Uterus (tissue), 4 donors: ENCODE measurements at places on chromosomes 7 and 10. TPM values are rescaled to one million over a fixed set of nuclear protein-coding genes. Genes with fewer than 3 reads are reported as not detected.

The EPHB4 gene
- total RNA-seq: 374 TPM

- no peak overlapping the region for H3K27ac ChIP-seq
- DNase-seq: no peak
- H3K4me1 ChIP-seq: no peaks in the 10 kb centered on the region
- H3K4me3 ChIP-seq: no peak overlapping the region
- no peaks in the 10 kb centered on the region for H3K27me3 ChIP-seq
Observed at GRCh38 chr7:155746188-155746587, 66.1 kb downstream of the SHH start.

DNA sequence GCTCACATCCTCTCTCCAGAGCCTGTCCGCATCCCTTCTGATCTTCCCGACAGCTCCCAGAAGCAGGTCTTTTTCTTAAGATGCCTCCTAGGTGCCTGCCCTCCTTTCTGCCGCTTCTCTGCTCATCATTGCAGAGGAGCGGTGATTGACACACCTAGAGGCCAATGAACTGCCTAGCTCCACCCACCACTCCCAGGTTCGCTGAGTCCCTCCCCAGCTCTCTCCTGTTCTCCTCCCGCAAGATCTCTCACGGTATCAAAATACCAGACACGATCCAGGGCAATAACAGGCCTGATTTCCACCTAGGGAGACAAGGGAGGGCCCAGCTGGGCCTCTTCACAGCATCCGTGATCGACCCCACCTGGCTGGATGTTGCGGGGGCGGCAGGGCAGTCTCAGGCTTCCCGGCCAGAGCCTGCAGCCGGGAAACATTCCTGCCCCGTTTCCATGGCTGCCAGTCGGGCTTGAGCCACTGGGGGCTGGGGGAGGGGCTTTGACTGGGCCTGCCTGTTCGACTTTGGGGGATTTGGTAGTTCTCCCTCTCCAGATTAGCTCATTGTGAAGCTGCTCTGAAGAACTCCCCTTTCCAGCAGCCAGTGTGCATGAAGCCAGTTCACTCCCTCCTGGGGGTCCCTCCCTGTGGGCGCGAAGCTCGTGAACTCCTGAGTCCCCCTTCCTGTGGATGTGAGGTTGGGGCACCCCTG lies 373.5 kb downstream of the RPS24 start:
- DNase-seq: peak; percentile 97
- no peaks in the 10 kb centered on the region for H3K4me1 ChIP-seq
- H3K36me3 ChIP-seq: no peaks in the 10 kb centered on the region
- H3K27me3 ChIP-seq: no peaks in the 10 kb centered on the region

GRCh38 chr10:84589526-84590205 lies 261.3 kb downstream of the CCSER2 start:
- no peaks in the 10 kb centered on the region for H3K27me3 ChIP-seq
- H3K4me1 ChIP-seq: no peaks in the 10 kb centered on the region
- no peaks in the 10 kb centered on the region for H3K36me3 ChIP-seq
- H3K4me3 ChIP-seq: no peak overlapping the region

- no peak for DNase-seq
- no peak overlapping the region for H3K27ac ChIP-seq
- H3K4me3 ChIP-seq: no peak overlapping the region
- H3K36me3 ChIP-seq: no peaks in the 10 kb centered on the region
Observed at GRCh38 chr10:43264965-43265798, 1.7 kb downstream of the RASGEF1A start.

GRCh38 chr10:24952707-24953645 lies 570 bp upstream of the PRTFDC1 start:
- no peaks in the 10 kb centered on the region for H3K4me1 ChIP-seq
- peak overlapping the region; percentile 95 for H3K27ac ChIP-seq
- H3K4me3 ChIP-seq: peak overlapping the region; percentile 52
- DNase-seq: peak; percentile 60

DNA sequence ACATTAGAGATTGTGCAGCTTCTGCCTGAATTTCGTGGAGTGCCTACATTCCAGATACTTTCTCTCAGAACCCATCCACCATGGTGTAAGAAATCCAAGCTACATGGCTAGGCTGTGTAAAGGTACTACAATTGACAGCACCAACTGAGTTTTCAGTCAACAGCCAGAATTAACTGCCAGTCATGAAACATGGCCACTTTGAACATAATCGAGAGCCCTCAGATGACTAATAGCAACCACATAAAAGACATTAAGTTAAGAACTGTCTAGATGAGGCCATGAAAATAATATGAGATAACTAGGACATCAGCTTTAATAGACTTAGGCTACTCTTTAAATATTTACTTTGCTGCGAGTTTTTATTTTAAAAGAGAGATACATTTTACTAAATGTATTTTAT lies 1106.8 kb upstream of the LRRTM3 start:
- H3K4me1 ChIP-seq: no peaks in the 10 kb centered on the region
- H3K4me3 ChIP-seq: no peak overlapping the region
- H3K36me3 ChIP-seq: no peaks in the 10 kb centered on the region
- H3K27me3 ChIP-seq: no peaks in the 10 kb centered on the region
- H3K27ac ChIP-seq: no peak overlapping the region

DNA sequence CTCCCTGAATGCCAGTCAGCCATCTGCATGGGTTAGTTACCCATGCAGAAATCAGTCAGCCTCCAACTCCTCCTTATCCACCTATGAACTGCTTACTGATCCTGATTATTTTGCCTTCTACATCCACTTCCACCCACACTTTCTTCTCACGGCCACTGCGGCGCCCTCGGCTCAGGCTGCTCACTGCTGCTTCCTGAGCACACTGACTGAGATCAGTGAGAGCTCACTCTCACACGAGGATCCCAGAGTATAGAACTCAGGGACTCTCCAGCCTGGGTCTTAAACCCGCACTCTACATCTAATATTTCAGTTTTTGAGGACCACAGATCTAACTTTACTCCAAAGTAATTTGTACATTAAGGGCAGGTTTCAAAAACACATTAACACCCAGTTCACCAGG lies 64.4 kb downstream of the GRB10 start:
- H3K27me3 ChIP-seq: no peaks in the 10 kb centered on the region
- H3K4me3 ChIP-seq: no peak overlapping the region
- no peak overlapping the region for H3K27ac ChIP-seq
- H3K36me3 ChIP-seq: no peaks in the 10 kb centered on the region
- DNase-seq: no peak

The RBP3 gene
- not detected for total RNA-seq

The EBF3 gene
- total RNA-seq: 2.1 TPM

- H3K4me1 ChIP-seq: no peaks in the 10 kb centered on the region
- DNase-seq: no peak
- no peak overlapping the region for H3K27ac ChIP-seq
- no peaks in the 10 kb centered on the region for H3K27me3 ChIP-seq
Observed at GRCh38 chr7:101576998-101577397, 52.1 kb downstream of the MYL10 start.

The XRCC2 gene
- total RNA-seq: not detected

- no peak for DNase-seq
- no peaks in the 10 kb centered on the region for H3K27me3 ChIP-seq
- no peaks in the 10 kb centered on the region for H3K36me3 ChIP-seq
- no peaks in the 10 kb centered on the region for H3K4me1 ChIP-seq
- H3K27ac ChIP-seq: no peak overlapping the region
Observed at GRCh38 chr7:3916146-3916545, 615.1 kb downstream of the SDK1 start.

GRCh38 chr7:135386776-135387175 lies 123.1 kb downstream of the CNOT4 start:
- no peak for DNase-seq
- H3K36me3 ChIP-seq: no peaks in the 10 kb centered on the region
- H3K27me3 ChIP-seq: no peaks in the 10 kb centered on the region
- H3K4me3 ChIP-seq: no peak overlapping the region

GRCh38 chr7:31271641-31272405 lies 68.7 kb downstream of the NEUROD6 start:
- no peak overlapping the region for H3K4me3 ChIP-seq
- H3K27ac ChIP-seq: no peak overlapping the region
- no peak for DNase-seq
- H3K36me3 ChIP-seq: no peaks in the 10 kb centered on the region
- no peaks in the 10 kb centered on the region for H3K4me1 ChIP-seq

DNA sequence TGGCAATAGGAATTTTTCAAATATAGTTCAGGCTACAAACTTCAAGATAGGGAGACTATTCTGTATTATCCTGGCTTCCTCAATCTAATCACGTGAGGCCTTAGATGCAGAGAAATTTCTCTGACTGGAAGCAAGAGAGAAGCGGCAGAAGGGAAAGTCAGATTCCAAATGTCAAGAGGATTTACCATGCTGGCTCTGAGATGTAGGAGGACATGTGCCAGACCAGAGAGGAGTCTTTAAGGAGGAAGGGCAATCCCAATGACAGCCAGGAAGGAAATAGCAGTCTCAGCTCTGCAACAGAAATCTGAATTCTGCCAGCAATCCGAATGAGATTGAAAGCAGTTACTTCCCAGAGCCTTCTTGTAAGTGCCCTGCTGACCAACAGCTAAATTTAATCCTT lies 57.4 kb downstream of the NUTM2E start:
- H3K27me3 ChIP-seq: no peaks in the 10 kb centered on the region
- no peaks in the 10 kb centered on the region for H3K4me1 ChIP-seq
- DNase-seq: no peak

DNA sequence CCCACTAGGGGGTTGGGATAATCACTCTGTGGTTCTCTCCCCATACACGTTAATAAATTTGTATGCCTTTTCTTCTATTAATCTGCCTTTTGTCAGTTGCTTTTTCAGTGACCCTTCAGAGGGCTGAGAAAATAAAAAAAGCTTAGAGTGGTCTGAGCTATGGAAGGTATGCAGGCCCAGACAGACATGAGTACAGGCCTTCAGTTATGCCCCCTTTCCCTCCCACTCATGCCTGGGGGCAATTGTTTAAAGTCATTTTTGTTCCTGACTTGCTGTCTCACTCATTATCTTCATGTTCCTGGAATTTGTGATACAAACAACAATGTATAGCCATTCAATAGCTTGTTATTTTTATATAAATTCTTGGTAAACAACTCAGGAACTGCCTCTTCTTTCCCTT lies 170.8 kb downstream of the AKR1D1 start:
- no peaks in the 10 kb centered on the region for H3K36me3 ChIP-seq
- no peak for DNase-seq
- peak overlapping the region; percentile 1 for H3K27ac ChIP-seq
- no peak overlapping the region for H3K4me3 ChIP-seq
- no peaks in the 10 kb centered on the region for H3K4me1 ChIP-seq

The TMEM229A gene
- total RNA-seq: 7.1 TPM

The PANK1 gene
- 25.9 TPM for total RNA-seq

The TRPV5 gene
- not detected for total RNA-seq
